ENCODE measurements at places on chromosomes 3 and 15.
A peak's percentile ranks its signal among the peaks of the same experiment; 100 is the strongest.

DNA sequence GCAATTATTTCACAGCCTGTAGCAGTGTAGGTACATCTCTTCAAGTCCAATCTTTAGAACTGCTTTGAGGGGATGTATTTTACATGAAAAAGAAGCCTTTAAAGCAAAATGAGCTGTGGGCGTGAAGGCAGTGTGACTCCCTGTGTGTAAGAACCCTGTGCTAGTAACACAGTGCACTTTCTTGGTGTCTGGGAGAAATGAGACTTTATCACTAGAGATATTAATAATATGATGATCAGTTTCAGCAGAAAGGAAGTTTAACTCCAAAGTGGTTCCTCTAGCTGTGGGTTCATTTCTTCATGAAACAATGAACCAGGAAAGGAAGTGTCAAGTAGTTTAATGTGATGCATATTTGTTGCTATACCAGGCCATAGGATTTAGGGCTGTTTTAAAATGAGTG lies 41.5 kb downstream of the SLCO3A1 start:
- DNase-seq: no peak

DNA sequence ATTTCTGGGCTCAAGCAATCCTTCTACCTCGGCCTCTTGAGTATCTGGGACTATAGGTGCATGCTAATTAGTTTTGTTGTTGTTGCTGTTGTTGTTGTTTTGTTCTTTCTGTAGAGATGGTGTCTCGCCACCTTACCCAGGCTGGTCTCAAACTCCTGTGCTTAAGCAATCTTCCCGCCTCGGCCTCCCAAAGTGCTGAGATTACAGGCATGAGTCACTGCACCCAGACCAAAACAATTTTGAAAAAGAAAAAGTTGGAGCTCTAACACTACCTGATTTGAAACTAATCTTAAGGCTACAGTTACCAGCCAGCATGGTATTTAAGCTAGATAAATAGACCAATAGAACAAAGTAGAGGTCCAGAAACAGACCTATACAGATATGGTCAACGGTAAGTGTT lies 29.8 kb downstream of the KPNA1 start:
- no peak for DNase-seq

DNA sequence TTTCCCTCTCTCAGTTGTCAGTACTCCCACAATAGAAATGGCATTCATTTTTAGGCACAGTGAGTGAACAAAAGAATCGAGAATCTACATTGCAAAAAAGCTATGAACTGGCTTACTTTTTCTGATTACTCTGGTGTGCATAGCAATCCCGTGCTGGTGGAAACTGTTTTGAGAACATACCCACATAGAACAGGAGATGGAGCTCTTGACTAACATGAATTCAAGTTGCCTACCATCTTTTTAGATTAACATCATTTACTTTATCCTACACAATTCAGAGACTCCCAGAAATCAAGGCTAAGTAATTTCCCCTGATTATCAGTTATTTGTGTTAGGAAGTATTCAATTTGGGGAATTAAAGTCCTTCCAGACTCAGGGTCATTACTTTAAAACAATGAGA lies 326.6 kb downstream of the ARPP21 start:
- no peak for DNase-seq

DNA sequence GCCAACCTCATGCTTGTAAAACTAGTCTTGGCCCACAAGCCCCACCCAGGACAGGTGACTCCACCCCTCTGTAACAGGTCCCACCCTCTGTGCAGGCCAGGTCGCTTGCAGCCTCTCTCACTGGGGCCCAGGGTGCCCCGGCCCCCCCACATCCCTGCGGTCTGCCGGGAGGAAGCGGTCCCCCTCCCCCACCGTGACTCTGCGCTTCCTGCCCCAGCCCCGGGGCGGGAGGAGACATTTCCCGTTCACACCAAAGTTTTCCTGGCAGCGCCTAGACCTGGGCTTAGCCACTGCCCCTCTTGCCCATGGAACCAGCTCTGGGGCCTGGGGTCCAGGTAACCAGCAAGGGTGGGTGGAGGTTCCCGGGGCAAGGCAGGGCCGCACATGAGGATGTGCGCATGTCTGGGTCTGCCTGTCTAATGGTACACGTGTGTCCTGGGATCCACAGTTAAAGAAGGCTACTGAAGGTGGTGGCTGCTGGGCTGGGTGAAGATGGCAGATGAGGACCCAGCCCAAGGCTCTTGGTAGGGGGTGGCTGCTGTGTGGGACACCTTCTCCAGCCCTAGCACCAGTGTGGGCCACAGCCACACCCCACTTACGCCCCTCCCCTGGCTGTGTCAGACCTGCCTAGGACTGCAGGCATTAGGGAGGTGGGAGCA lies 8.4 kb downstream of the NBEAL2 start:
- DNase-seq: peak; percentile 91

- peak; percentile 62 for DNase-seq
Measured at GRCh38 chr15:85379403-85380131, 836 bp upstream of the AKAP13 start.

GRCh38 chr3:194333212-194333980 lies 17.7 kb downstream of the CPN2 start:
- DNase-seq: peak; percentile 86

GRCh38 chr15:82021992-82022391 lies 23.8 kb downstream of the MEX3B start:
- no peak for DNase-seq

GRCh38 chr3:10505791-10506585 lies 602 bp upstream of the ATP2B2 start:
- no peak for DNase-seq

GRCh38 chr3:140695361-140696061 lies 17.6 kb downstream of the TRIM42 start:
- no peak for DNase-seq

- peak; percentile 19 for DNase-seq
Measured at GRCh38 chr3:172562871-172563865, 39.9 kb upstream of the TNFSF10 start.

DNA sequence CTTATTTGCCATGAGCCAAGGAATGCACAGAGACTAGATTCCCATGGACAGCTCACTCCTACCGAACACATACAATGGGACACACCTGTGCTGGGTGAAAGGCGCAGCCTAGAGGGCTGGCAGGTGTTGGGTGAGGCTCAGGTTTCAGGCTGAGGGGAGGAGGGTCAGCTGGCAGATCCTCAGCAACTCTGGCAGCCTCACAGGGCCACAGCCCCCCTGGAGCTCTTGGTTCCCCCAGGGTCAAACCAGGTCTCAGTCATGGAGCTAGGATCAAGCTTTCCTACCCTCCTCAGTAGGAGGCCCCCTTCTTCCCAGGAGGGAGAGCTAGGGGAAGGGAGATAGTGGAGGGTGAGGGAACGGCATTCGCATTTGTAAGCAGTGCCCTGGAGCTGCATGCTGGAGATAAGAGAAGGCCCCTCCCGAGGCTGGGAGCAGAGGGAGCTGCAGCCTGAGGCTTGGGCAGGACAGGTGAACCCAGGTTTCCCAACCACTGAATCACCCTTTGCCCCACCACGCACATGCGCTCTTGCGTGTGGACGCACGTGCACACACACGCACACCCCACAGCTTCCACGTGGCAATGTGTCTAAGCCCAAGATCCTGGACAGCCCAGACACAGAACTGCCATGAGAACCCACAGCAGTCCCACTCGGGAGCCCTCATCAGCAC lies 26.3 kb upstream of the TFRC start:
- DNase-seq: no peak

DNA sequence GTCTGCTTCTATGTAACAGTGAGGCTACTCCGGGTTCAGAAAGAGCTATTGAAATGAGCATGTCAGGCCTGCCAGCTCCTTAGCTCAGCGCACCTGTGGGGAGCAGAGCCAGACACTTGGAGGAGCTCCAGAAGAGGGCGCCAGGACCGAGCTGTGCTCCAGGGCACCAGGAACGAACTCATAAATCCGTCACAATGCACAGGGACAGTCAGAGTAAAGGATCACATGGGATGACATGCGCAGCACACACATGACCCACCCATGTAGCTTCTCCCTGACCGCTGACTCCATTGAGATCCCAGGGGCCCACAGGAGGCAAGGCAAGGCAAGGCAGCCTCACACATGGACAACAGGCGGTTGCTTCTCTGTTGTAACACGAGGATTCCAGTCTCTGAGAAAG lies 26.0 kb upstream of the GNB5 start:
- DNase-seq: no peak

- no peak for DNase-seq
Measured at GRCh38 chr3:42028474-42028873, 62.7 kb upstream of the TRAK1 start.

GRCh38 chr3:187263270-187263669 lies 28.3 kb downstream of the MASP1 start:
- no peak for DNase-seq

DNA sequence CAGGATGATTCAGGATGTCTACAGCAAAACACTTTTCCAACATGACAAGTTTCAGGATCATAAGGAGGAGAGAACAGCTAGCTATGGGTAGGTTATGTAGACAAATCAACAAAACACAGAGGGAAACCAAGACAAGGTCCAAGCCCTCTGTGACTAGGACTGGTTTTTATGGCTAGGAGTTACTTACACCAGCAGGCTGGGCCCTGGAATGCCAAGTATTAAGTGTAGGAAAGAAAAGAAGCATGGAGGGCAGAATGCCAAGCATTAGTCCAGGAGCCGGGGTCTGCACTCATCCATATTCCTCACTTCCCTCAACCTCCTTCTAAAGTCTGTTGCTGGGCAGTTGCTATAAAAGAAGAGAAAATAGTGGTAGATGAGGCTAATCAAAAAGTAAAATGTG lies 35.3 kb upstream of the PPP2R3A start:
- DNase-seq: no peak

DNA sequence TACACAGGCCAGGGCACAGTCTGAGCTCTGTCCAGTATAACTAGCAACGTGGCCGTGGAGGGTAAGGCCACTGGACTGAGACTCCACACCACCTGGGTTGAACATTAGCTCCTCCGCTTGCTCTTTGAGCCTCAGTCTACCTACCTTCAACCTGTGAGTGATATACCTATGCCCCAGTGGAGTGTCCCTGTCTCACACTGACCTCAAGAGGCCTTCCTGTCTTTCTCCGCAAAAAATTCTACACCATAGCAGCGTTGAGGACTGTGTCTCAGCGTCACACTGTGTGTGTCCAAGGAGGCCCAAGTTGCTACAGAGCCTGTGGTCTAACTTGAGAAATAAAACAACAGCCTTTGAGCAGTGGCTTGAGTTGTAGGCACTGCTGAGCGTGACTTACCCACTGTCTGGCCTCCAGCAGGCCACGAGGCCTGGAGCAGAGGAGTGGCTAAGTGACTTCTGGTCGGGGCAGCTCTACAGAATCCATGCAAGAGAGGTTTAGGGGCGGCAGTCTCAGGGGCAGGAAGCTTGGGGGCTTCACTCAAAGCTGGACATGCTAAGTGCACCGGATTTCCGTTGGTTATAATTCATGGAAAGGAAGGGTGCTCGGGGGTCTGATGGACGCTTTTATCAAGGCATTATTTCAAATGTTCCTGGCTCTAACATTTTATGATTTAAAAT lies 2.0 kb upstream of the MGLL start:
- no peak for DNase-seq
